ENCODE measurements at places on chromosomes 5 and 9. TPM values are rescaled to one million over a fixed set of nuclear protein-coding genes. Genes with fewer than 3 reads are reported as not detected.

Gene DDX4
- total RNA-seq = not detected

Gene SLC12A7
- total RNA-seq = 1.6 TPM

Gene PAX5
- not detected for total RNA-seq

Gene RAD1
- total RNA-seq = 26.3 TPM

Gene PCDHGB4
- 7.6 TPM for total RNA-seq

Gene GABRB2
- total RNA-seq = not detected

Gene TAF11L10
- total RNA-seq = not detected

Gene GGTA1
- not detected for total RNA-seq

Gene CDKN2B-AS1
- 4.1 TPM for total RNA-seq

Gene SLCO6A1
- total RNA-seq = not detected

Gene GNPDA1
- total RNA-seq = 28.7 TPM

Gene SLC25A2
- not detected for total RNA-seq

Gene CKMT2
- not detected for total RNA-seq

Gene TMEFF1
- total RNA-seq = 0.43 TPM

Gene FCN1
- not detected for total RNA-seq

Gene CDH9
- not detected for total RNA-seq

Gene LURAP1L
- total RNA-seq = 16.2 TPM

Gene NREP
- 1,282 TPM for total RNA-seq

Gene STXBP1
- total RNA-seq = 61.8 TPM

Gene SH3GL2
- total RNA-seq = not detected

Gene PCDHGA2
- total RNA-seq = 6.3 TPM

Gene GPX8
- total RNA-seq = 233 TPM

Gene RASGRF2
- total RNA-seq = not detected

Gene MCTP1
- total RNA-seq = not detected

Gene GABRA6
- total RNA-seq = not detected

Gene C7
- total RNA-seq = not detected
